Right lung (tissue), 10 donors: ENCODE measurements at places on chromosomes 13 and 19.

GRCh38 chr13:29497137-29497654 is 98.3 kb downstream of the SLC7A1 start:
- DNase-seq = peak; percentile 90

- DNase-seq = no peak
These were observed 2.8 kb upstream of the PSPN start for GRCh38 chr19:6378486-6378885.

- DNase-seq = no peak
These were observed 529.5 kb downstream of the LIG4 start for GRCh38 chr13:107685876-107686275.

GRCh38 chr13:109704771-109705635 is 81.4 kb downstream of the IRS2 start:
- DNase-seq = peak; percentile 18

DNA sequence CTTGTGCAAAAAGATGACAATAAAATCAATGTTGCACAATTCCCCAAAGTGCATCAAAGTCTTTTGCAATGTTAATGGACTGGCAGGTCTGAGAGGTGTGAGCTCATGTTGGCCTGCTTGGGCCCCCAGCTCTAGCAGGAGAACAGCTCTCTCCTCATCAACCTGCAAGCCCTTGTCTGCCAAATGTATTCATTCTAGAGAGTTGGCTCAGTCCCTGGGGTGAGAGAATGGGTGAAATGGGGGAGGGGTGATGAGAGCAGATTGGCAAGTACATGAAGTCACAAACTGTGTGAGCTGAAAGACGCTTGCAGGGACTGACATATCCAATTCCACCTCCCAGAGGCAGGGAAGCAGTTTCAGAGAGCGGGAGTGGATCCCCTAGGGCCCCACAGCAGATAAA is 465.1 kb upstream of the ZNF507 start:
- peak; percentile 31 for DNase-seq

DNA sequence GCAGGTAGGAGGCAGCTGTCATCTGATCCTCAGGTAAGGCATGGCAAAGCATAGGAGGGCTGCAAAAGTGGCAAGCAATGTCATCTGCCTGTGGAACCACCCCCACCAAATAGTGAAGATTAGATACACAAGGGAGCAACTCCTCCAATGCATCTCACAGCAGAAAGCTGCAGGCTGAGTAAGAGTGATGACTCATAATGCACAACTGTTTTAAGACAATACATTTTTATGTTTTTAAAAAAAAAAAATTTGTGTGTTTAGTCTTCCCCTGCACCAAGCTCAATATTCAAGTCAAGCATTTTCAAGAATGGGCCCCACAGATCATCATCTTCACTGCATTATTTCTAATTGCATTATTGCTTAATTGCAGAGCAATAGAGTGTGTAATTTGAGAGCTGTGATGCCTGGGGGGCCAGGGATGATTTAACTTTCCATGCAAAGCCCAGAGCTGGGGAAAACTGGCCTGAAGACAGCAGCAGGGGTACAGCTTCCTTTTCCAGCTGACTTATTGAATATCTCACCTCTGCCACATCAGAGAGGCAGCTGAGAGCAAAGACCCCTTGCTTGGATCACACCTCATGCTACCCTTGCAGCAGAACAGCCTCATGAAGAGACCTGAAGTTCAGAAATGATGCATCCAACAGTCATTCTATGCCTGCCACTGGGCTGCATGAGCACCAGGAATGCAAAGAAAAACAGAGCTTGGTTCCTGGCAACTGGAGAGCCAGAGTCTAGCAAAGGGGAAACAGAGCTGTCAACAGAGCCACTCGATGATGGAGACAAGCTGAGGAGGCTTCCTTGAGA is 22.7 kb upstream of the POP4 start:
- DNase-seq = no peak

- DNase-seq = no peak
These were observed 5.6 kb upstream of the ERFL start for GRCh38 chr19:41933693-41934426.

GRCh38 chr13:43785650-43786471 is 911 bp downstream of the ENOX1 start:
- peak; percentile 71 for DNase-seq
